RPMI7951 (cell line): ENCODE measurements at places on chromosomes 3 and 15.
A peak's percentile ranks its signal among the peaks of the same experiment; 100 is the strongest.

DNA sequence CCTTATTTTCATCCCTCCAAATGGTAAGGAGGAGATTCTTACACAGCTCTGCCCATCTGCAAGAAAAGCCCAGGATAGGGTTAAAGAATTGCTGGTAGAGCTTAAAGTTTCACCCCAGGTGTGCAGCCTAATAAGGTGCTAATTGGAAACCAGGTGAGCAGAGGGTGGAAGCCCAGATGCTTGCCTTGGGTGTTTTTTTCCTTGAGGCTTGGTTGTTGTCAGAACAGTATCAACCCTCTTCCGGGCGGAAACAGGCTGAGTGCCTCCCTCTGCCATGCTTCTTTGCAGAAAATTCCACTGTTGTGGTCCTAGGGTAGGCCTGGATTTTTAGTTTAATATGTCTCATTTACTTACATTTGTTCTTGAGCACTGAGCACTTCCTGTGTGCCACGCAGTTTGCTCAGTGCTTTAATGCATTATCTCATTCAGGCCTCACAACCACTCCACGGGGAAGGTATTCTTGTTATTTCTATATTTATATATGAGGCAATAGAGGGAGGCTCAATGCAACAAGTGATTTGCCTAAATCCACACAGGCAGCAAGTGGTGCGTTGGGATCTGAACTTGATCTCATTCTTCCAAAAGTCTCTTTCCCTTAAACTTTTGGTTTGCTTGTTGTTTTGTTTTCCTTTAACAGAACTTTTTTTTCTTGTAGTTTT is 115.0 kb upstream of the LRIG1 start:
- DNase-seq, result no peak

- DNase-seq, result peak; percentile 37
Observed at GRCh38 chr15:56919609-56920366, 1.3 kb downstream of the TCF12 start.

DNA sequence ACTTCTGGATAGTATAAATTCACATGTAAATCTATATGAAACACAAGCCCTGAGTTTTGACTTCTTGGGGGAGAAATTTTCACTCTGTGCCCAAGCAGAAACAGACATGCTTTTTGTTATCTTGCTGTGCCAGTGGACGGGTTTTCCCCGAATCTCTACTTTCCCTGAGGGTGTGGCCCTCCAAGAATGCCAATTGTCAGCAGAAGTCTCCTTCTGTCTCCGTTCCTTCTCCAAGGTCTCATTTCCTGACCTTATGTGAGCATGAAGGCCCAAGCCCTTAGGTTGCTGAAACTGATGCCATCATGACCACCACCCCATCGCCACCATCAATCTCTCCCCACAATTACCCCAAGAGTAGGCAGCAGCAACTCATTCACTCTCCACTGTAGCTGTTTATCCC is 253.8 kb downstream of the XXYLT1 start:
- no peak for DNase-seq

- no peak for DNase-seq
Observed at GRCh38 chr3:16012086-16012485, 162.4 kb upstream of the GALNT15 start.

DNA sequence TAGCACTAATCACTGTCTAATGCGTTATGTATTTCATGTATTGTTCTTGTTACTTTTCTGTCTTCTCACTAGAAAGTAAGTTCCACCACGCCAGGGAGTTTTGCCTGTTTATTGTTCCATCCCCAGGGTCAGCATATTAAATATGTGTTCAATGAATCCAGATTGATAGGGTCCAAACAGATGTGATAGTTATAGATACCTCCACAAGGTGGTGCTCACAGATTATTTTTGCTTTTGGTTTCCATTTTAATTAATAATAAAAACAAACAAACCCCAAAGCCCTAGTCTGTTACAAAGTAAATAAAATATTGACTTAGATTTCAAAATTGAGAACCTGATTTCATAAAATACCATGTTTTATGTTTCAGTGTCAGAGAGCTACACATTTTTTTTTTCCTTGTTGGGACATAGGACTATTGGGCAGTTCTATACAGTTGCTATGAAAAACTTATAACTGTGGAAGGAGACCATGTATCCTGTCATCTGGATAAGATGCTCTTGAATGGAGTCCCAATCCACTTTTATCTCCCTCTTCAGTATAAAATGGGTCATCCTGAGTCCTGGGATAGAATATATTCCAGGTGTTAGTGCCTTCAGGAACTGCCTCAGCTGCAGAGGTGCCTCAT is 12.4 kb downstream of the OTOL1 start:
- no peak for DNase-seq

GRCh38 chr3:25421747-25422146 is 6.3 kb upstream of the RARB start:
- DNase-seq, result no peak

- DNase-seq, result peak; percentile 41
Observed at GRCh38 chr3:151155409-151156128, 47.4 kb downstream of the GPR171 start.

DNA sequence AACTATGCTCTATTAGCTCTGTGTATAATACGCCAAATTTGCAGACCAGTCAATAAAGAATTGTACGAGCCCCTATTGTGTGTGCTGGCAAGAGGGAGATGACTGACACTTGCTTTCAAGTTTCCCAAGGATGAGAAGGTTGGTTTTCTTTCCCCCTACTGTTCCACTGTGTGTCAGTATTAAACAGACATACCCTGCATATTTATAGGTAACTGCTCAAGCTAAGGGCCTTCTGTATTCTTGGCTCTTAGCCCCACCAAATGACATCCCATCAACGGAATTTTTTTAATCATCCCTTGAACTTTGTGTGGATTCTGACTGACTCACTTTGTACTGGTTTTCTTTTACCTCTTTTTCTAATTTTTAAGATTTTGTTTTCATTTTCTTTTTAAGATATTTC is 60.6 kb upstream of the GYG1 start:
- DNase-seq, result no peak

GRCh38 chr15:29631076-29632070 is 190.9 kb downstream of the TJP1 start:
- DNase-seq, result no peak

DNA sequence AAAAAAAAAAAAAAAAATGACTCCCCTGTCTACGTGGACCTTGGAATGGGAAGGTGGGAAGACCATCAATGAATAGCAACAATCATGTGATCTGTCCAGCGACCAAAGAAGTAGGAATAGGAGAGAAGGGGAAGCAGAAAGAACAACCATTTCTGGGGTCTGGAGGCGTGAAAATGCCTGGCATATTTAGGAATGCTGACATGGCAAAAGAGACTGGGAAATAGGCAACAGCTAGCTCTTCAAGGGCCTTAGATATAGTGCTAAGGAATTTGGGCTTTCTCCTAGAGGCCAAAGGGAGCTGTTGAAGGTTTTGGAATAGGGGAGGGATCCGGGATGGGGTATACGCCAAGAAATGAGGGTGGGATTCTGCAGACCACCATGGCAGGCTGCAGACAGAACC is 5.9 kb downstream of the SLC22A13 start:
- no peak for DNase-seq

- no peak for DNase-seq
Observed at GRCh38 chr15:90305932-90306331, 40.5 kb downstream of the NGRN start.

- DNase-seq, result peak; percentile 18
Observed at GRCh38 chr3:61979638-61980037, 393.7 kb downstream of the FEZF2 start.

GRCh38 chr3:146375219-146375618 is 94.1 kb downstream of the PLSCR2 start:
- no peak for DNase-seq

GRCh38 chr3:159077860-159078259 is 276.0 kb downstream of the MFSD1 start:
- peak; percentile 94 for DNase-seq

DNA sequence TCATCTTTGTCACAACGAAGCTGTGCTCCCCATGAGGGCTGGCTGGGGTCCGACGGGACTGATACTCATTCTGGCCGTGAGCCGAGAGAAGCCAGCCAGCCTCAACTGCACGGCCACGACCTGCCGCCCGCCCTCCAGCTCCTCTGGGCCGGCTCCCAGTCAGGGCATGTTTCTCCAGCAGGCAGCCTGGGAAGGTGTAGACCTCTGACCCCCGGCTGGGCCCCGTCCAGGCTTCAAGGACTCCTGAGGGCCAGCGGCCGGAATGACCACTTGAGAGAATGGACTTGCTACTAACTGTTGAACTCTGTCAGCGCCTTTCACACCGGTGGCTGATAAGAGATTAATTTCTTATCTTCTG is 18.1 kb upstream of the MUC4 start:
- DNase-seq, result no peak

DNA sequence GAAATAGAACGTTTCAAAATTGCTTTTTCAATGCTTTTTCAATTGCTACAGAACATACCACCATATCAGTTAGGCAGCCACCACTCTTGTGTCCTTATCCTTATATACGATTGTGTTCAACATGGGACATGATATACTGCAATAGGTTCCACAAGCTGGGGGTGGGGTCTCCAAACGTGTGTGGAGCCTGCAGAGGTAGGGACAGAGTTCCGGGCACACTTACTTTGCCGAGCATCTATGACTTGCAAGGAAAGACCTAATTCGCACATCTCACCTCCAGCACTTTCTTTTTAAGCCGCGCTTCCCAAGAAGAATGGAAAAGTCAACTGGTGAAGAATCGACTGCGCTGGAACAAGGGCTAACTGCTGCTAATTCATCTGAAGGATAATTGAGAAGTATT is 39.6 kb upstream of the SFMBT1 start:
- no peak for DNase-seq

DNA sequence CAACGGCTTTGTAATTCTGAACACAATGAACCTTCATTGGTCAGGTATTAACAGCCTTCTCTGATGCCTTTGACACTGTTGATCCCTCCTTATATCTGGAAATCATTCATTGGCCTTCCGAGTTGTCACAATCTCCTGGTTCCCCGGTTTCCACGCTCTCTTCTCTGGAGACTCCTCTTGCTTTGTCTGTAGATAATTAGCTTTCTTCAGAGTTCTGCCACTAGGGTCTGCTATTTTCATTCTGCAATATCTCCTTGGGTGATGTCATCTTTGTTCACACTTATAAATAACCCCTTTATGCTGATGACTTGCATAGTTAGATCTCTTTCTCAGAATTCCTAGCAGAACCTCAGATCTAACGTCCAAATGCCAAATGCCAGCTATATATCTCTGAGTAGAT is 583.8 kb upstream of the ZNF717 start:
- DNase-seq, result no peak

DNA sequence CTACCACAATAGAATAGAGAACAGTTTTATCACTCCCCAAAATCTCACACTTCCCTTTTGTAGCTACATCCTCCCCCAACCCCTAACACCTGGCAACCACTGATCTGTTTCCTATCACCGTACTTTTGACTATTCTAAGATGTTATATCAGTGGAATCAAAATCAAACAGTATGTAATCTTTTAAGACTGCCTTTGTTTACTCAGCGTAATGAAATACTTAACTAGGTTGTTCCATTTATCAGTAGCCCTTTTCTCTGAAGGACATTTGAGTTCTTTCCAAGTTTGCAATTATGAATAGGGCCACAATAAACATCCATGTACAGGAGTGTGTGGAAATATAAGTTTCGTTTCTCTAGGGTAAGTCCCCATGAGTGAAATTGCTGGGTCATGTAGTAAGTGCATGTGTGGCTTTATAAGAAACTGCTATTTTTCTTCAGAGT is 372.3 kb downstream of the SV2B start:
- peak; percentile 17 for DNase-seq

- DNase-seq, result no peak
Observed at GRCh38 chr3:73228959-73229358, 167.5 kb downstream of the EBLN2 start.

DNA sequence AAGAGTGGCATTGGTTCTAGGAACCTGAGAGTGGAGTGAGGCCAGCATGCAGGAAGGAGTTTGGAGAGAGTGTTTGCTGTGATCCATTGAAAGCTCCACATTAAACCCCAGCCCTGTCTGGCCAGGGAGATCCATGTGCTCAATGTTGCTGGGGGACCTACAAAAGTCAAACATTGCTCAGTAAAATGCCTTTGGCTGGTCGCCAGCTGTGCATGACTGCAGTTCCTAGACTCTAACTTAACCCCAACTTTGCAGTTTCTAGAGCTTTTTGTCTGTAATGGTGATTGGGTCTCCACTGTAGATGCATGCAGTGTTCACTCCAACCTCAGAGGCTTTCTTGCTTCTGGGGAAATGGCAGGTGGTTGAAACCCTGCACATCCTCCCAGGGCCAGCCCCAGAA is 99.7 kb upstream of the ABHD17C start:
- DNase-seq, result no peak

DNA sequence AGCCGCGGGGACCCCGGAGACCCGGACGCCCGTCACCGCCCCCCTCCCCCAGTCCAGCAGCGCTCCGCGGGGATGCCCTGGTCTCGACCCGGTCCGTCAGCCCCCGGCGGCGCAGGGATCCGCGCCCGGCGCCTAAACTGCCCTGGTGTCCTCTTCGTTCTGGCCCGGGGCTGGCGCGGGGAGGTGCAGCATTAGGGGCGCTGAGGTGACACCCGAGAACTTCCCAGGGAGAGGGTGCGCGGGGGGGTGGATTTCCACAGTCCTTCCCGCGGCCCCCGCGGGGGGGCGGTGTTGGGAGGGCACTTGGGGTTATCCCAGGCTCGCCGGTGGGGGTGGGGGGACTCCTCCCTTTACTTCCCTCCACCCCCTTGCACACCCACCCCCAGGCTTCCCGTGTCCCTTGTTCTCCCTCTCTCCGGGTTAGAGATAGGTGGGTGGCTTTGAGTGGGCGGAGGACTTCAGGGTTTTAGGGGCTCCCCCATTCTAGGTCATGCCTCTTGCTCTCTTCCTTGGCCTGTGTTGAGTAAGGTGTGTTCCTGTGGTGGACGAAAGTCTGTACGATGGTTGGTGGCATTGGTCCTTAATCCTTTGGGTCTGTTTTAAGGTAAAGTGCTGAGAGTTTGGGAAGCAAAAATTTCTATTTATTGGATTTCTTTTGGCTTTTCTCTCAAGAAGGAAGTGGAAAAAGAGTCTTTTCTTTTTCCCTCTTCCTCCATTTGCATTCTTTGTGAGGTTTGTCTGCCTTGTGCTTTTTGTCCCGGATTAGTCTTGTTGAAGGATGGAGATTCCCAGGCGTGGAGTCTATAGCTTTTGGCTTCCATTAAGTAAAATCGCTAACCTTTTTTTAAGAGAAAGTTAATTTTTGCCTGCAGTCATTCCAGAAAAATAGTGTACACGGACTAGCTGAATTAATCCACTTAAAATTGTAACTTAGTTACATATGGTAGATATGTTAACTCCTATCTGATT is 811 bp downstream of the SKIL start:
- DNase-seq, result peak; percentile 77

DNA sequence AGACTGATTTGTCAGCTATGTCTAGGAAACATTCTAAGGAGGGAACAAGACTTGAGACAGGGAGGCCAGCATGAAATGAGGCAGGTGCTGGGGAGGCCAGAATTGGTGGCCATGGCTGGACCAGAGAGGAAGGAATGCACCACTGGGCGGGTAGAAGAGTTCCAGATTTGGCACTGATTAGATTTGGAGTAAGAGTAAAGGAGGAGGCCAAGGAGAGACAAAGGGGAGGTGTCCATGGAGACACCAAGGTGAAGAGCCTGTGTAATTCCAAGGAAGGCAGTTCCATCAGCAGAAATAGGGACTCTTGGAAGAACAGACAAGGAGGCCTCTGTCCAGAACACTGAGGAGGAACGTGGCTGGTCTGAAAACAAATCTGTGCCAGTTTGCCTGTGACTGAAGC is 1.8 kb downstream of the ARNT2 start:
- DNase-seq, result no peak

DNA sequence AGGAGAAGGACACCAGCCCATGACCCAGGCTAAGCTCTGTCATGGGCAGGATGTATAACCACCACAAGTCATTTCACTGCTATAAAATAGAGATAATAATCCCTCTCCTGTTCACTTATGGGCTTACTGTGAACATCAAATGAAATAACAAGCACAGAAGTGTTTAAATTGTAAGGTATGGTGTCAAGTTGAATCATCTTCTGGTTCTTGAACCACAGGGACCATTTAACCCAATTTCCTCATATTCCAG is 44.3 kb upstream of the TLE3 start:
- no peak for DNase-seq
